Stimulated activated CD4-positive, alpha-beta T cell treated with anti-CD3 and anti-CD28 coated beads, Interleukin-12 subunit alpha, Interleukin-12 subunit beta, amount 100 ng/mL, for 48 hours (primary cell): ENCODE measurements at places on chromosomes 13 and 19.

GRCh38 chr13:107277911-107278310, 710.0 kb upstream of the ARGLU1 start:
- no peak for DNase-seq

- no peak for DNase-seq
Measured at GRCh38 chr13:72505376-72505775, 222.1 kb downstream of the MZT1 start.

DNA sequence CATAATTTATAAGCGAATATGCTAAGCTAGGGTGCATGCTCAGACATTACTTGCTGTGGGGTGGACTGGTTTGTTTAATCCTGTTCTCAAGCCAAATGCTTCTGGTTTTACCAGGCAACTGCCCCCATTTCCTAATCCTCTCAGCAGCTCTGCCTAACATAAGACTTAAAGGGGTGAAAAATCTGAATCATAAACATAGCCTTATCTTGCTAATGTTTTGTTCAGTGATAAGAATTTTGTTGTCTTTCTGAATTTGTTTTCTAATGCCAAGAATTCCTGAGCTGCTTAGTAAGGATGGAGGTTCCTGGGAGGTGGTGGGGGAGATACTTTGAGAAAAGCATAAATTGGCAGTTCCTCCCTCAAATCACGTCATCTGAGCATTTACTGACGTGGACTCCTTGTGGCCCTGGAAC, 42.7 kb downstream of the ING1 start:
- no peak for DNase-seq

DNA sequence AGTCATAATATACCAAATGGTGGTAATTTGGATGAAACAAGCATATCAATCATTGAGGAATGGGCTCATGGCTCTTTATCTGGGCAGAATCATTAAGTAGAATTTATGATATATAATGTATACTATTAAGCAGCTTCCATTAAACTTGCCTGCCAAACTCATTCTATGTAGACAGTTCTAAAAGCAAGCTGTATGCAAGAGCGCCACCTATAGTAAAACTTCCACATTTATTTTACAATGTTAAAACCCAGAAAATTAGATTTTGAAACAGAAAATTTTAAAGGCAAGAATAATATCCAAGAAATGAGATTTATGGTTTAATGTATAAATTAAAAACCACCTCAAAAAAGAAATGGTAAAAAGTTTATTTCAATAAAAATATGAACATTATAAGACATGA, 161.5 kb downstream of the MZT1 start:
- DNase-seq, result no peak

DNA sequence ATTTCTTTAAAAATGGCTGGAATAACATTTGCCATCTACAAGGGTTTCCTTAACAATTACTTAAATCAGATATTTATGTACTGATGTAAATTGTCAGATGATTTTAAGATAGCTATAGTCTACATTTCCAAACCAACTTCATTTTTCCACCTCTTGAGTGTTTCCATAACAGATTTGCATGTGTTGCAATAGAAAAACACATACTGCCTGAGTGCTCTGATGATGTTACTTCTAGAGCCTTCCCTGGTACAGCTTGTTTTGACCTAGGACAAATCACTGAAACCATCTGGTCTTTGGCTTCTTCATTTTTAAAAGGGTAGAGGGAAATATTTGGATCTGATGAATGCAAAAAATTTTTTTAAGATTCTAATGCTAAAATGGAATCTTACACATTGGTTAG, 245.9 kb downstream of the PCDH9 start:
- DNase-seq, result no peak

DNA sequence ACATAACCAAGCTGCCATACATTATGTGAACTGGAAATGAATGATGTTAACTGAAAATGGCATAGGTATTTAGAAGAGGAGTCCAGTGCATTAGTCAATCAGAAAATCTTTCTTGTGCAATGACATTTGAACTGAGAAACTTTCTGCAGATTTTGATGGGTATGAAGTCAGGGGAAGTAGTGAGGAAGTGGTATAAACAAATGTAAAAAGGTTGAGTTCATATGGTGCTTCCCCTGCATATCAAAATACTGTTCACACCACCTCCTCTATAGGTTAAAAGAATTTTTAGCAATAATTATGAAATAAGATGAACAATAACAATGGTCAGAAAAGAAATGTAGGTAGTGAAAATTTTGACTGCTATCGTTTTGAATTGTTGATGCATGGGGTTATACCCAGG, 800.0 kb downstream of the SLITRK6 start:
- no peak for DNase-seq

DNA sequence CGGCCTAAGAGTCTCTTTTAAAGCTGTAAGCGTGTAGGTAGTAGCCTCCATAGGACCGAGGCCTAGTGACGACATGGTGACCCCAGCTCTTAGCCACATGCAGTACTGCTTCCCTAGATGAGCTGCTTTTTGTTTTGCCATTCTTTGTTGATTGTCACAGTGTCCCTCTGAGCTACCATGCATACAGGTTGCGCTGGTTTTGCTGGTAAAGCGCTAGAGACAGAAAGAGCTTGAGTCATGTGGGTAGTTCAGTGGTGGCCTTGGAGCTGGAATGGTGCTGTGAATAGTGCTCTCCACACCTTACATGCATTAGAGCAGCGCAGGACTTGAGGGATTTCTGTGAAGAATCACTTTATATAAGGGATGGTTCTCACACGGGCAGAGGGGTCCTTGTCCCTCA, 5.1 kb downstream of the HNRNPM start:
- DNase-seq, result no peak

DNA sequence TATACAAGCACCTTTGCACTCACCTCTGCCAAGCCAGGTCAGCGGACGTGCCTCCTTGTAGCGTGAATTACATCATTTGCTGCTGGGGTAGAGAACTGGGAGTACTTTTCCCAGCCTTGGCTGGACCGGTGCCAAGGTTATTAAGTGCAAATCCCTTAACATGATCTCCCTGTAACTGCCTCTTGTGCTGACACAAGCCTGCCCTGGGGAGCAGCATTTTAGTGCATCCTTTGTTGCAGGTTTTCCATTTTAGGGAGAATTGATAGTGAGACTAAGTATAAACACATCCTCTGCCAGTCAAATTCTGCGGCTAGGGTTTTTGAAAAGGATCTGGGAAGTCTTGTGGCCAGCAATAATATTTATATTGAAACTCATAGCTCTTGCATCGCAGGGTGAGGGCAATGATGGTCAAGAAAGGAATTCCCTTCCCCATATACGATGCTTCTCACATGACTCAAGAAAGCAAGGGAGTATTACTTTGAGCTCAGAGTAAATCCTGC, 32.7 kb upstream of the DCLK1 start:
- no peak for DNase-seq

GRCh38 chr13:74761801-74762757, 627.9 kb upstream of the KLF12 start:
- no peak for DNase-seq

DNA sequence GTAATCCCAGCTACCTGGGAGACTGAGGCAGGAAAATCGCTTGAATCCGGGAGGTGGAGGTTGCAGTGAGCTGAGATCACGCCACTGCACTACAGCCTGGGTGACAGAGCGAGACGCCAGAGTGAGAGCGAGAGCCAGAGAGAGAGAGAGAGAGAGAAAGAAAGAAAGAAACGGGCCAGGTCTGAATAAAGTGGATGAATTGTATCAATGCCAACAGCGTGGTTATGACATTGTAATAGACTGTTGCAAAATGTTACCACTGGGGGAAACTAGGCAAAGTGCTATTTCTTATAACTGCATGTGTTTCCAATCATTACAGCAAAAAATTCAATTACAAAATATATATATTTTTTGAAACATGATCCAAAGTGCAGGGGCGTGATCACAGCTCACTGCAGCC, 11.8 kb upstream of the BTBD2 start:
- no peak for DNase-seq

DNA sequence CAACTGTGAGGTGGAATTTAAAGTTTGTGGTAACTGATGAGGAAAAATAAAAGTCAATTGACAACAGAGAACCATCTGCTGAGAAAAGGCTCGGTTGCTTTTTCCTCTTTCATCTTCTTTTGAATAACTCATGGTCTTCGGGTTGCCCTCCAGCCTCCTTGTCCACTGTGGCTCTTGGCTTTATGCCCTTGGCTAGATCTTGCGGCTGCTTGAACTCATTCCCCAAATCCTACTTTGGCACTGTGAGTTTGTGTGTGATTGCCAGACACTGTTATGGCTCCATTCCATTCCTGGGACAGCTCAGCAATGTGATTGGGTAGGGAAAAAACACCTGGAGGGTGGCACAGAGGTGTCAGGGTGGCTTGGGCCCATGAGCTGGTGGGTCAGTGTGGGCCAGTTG, 387.4 kb downstream of the DLEU7 start:
- no peak for DNase-seq

DNA sequence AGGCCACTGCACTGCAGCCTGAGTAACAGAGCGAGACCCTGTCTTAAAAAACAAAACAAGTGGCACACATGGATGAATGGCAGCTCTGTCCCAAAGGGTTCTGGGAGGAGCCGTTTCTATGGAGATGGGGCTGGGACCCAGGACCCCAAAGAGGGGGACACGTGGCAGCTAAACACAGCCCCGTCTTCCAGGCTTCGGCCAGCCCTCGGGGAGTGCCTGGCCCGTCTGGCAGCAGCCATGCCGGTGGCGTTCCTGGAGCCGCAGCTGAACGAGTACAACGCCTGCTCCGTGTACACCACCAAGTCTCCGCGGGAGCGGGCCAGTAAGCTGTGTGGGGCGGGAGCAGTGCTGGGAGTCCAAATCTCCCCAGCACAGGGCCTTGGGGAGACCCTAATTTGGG, 82.4 kb downstream of the RYR1 start:
- DNase-seq, result no peak
